ENCODE measurements at places on chromosomes 2 and 18.
A peak's percentile ranks its signal among the peaks of the same experiment; 100 is the strongest.

GRCh38 chr18:31723639-31723989, 37.1 kb downstream of the SLC25A52 start:
- no peaks in the 10 kb centered on the region for H3K36me3 ChIP-seq
- H3K27ac ChIP-seq: peak overlapping the region; percentile 29
- H3K4me3 ChIP-seq: no peak overlapping the region
- no peaks in the 10 kb centered on the region for H3K27me3 ChIP-seq

DNA sequence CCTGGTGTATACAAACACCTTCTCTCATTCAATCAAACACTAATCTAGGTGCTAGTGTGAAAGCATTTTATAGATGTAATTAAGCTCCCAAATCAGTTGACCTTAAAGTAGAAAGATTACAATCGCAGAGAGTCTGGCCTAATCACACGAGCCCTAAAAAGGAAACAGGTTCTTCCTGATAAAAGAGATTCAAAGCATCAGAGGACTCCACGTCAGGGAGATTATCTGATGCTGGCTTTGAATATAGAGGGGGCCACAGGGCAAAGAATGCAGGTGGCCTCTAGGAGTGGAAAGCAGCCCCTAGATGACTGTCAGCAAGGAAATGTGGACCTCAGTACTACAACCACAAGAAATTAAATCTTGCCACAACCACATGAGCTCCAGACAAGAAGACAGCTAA, 28.2 kb upstream of the ZC3H15 start:
- H3K27ac ChIP-seq: no peak overlapping the region
- no peaks in the 10 kb centered on the region for H3K27me3 ChIP-seq
- H3K4me3 ChIP-seq: no peak overlapping the region
- no peak for DNase-seq
- no peaks in the 10 kb centered on the region for H3K4me1 ChIP-seq

- H3K4me3 ChIP-seq: no peak overlapping the region
- H3K36me3 ChIP-seq: no peaks in the 10 kb centered on the region
- peaks cover 43% of the 10 kb centered on the region for H3K4me1 ChIP-seq
- peaks cover 35% of the 10 kb centered on the region for H3K27me3 ChIP-seq
Observed at GRCh38 chr2:128630974-128631697, 312.5 kb upstream of the HS6ST1 start.

DNA sequence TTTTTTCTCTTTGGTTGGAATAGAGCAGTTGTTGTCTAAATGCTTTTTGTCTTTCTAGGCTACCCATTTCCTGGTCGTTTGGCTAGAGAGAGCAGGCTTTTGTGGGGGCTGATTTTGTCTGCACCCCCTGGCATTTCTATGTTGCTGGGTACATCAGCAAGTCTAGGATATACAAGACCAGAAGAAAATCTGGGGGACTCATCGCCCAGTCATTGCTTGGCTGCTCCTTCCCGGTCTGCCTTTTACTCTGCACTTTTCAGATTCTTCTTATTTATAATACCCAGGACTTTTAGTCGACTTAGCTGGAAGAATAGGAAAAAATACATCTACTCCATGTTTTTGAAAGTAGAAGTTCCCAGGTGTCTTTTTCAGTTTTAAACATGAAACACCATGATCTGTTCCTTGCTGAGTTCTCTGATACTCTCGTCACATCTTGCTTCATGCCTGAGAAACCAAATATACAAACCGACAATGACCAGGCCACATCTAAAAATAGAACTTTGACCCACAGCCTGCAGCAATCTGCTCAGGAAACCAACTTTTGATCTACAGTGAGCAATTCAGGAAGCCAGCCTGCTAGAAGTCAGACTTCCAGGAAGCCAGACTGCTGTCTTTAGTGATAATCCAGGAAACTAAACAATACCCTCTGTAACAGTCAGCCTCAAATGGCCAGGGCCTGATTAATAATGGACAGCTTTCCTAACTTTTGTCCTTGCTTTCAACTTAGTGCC, 163.8 kb upstream of the MEX3C start:
- H3K4me1 ChIP-seq: peaks cover 11% of the 10 kb centered on the region
- no peak overlapping the region for H3K4me3 ChIP-seq
- peak overlapping the region; percentile 64 for H3K27ac ChIP-seq
- peaks cover 8% of the 10 kb centered on the region for H3K27me3 ChIP-seq

DNA sequence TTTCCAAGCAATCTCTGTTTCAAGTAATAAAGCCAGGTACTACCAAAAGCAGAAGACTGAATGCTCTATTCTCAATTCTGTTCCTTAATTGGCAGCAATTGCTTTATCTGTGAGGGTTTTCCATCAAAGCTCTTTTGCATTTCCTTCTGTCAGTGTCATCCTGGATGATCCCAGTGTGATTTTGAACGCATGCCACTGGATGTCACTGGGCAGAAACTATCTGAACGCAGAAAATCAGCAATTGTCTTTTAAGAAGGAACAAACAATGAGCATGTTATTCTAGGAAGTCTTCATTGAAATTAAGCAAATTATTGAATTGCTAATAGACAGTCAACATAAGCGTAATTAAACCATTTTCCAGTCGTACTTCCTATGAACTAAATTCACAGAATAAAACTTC, 259.0 kb upstream of the REG3G start:
- H3K36me3 ChIP-seq: peaks cover 22% of the 10 kb centered on the region
- peaks cover 2% of the 10 kb centered on the region for H3K27me3 ChIP-seq
- H3K4me1 ChIP-seq: peaks cover 16% of the 10 kb centered on the region
- H3K4me3 ChIP-seq: no peak overlapping the region

DNA sequence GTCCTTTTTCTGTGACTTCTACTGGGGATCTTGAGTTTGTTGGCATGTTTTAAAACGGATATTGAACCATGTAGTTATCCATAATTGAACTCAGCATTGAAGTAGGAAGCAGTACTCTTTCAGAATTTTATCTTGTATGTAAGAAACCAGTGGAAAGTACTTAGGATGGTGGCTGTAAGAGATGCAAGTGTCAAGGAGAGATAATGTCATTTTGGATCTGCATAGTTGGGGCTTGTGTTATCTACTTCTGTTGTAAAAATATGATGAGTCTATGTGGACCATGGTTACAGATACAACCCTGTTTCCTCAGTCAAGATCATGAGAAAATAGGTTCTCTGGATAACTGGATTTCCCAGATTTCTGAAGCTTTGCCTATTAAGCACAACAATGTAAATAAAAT, 113.7 kb downstream of the NAB1 start:
- peaks cover 3% of the 10 kb centered on the region for H3K27me3 ChIP-seq
- no peaks in the 10 kb centered on the region for H3K36me3 ChIP-seq
- peaks cover 10% of the 10 kb centered on the region for H3K4me1 ChIP-seq
- no peak overlapping the region for H3K27ac ChIP-seq

GRCh38 chr2:220057391-220057790, 430.0 kb downstream of the SLC4A3 start:
- H3K27me3 ChIP-seq: peaks cover 3% of the 10 kb centered on the region
- no peak for DNase-seq
- no peak overlapping the region for H3K27ac ChIP-seq
- no peak overlapping the region for H3K4me3 ChIP-seq

DNA sequence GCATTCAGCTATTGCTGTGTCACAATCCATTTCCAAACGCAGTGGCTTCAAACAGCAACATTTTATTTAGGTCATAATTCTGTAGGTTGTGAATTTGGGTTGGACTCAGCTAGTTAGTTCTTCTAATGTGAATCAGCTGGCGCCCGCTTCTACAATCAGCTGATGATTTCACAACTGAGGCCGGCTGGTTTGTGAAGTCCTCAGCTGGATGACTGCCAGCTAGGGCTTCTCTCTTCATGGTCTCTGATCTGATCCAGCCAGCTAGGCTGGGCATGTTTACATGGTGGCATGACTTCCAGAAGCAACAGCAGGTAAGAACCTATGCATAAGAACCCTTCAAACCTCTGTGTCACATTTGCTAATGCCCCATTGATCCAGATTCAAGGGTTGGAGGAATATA, 172.0 kb downstream of the SLC4A10 start:
- H3K4me1 ChIP-seq: no peaks in the 10 kb centered on the region
- no peak overlapping the region for H3K4me3 ChIP-seq
- no peak for DNase-seq
- no peaks in the 10 kb centered on the region for H3K27me3 ChIP-seq

DNA sequence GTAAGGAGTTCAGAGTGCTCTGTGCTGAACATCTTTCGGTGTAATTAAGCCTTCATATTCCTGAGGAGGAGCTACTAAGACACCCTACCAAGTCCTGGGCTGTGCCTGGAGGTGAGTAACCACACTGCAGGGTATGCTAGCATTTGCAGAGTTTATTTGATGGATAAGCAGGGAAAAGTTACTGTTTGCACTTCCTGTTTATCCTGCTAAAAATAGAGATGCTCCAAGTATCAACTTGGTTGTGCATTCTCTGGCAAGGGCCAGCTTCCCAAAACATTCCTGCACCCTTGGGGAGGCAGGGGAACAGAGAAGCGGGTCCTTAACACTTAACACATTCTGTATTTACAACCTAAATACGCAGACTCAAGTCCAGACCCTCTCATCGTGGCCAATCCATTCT, 49.8 kb downstream of the PARD6G start:
- H3K27me3 ChIP-seq: no peaks in the 10 kb centered on the region
- peaks cover 11% of the 10 kb centered on the region for H3K36me3 ChIP-seq

GRCh38 chr2:138298120-138298814, 203.3 kb upstream of the SPOPL start:
- DNase-seq: no peak
- no peak overlapping the region for H3K4me3 ChIP-seq
- H3K36me3 ChIP-seq: no peaks in the 10 kb centered on the region
- H3K27me3 ChIP-seq: no peaks in the 10 kb centered on the region

DNA sequence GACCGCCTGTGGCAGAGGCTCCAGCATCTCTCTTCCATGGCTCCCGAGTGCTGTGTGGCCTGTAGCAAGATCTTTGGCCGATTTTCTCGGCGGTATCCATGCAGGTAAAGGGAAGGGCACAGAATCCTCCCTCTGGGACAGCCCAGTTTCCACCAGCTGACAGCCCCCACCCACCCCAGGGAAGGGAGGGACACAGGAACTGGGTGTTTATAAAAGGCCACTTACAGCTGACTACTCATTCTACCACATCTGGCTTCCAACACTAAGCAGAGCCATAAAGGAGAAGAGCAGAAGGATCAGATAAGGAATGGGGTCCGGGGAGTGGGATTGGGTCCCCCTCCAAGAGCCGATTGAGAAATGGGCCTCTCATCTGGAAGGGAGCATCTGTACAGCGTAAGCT, 20.2 kb downstream of the RUFY4 start:
- H3K4me3 ChIP-seq: no peak overlapping the region
- no peak overlapping the region for H3K27ac ChIP-seq
- H3K27me3 ChIP-seq: peaks cover 48% of the 10 kb centered on the region
- H3K4me1 ChIP-seq: no peaks in the 10 kb centered on the region
- H3K36me3 ChIP-seq: no peaks in the 10 kb centered on the region

DNA sequence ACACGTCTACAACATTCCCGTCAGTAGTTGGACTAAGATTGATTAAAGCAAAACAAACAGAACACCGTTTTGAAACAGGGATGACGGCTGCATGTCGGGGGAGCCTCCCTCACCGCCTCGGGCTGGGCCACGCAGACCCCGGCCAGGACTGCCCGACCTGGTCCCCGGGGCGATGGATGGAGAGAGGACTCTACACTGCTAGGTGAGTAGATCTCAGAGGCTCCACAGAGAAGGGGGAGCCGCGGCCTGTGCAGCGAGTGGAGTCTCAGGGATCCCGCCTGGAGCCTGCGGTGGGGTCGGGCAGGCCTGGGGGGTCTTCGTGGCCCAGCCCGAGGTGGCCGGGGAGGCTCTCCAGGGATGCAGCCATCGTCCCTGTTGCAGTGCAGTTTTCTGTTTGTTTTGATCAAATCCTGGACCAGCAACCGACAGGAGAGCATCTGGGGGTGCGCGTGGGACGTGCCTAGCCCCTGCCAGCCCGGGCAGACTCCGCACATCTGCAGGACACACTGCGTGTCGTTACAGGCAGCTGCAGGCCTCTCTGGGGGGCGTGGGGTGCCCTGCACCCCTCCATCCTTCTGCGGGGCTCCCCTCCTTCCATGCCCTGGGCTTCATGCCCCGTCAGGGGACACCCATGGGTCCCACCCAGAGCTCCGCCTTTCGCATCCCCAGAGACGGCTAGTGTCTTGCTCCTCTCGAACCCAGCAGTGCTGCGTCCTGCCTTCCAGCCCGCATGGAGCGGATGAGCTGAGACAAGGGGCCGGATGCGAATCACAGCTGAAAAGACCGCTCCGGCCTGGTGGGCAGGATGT, 143.6 kb downstream of the RTP5 start:
- H3K27me3 ChIP-seq: peaks cover 13% of the 10 kb centered on the region
- peak overlapping the region; percentile 86 for H3K27ac ChIP-seq
- H3K4me1 ChIP-seq: no peaks in the 10 kb centered on the region
- no peak for DNase-seq
- H3K4me3 ChIP-seq: no peak overlapping the region
- H3K36me3 ChIP-seq: no peaks in the 10 kb centered on the region

- H3K27me3 ChIP-seq: peaks cover 3% of the 10 kb centered on the region
- peak; percentile 54 for DNase-seq
- no peak overlapping the region for H3K4me3 ChIP-seq
- no peak overlapping the region for H3K27ac ChIP-seq
- H3K36me3 ChIP-seq: peaks cover 5% of the 10 kb centered on the region
Observed at GRCh38 chr2:234500394-234501006, 3.6 kb upstream of the ARL4C start.

GRCh38 chr18:27030421-27030820, 154.7 kb downstream of the CHST9 start:
- peaks cover 10% of the 10 kb centered on the region for H3K27me3 ChIP-seq
- no peak overlapping the region for H3K27ac ChIP-seq
- no peak overlapping the region for H3K4me3 ChIP-seq
- H3K4me1 ChIP-seq: no peaks in the 10 kb centered on the region

DNA sequence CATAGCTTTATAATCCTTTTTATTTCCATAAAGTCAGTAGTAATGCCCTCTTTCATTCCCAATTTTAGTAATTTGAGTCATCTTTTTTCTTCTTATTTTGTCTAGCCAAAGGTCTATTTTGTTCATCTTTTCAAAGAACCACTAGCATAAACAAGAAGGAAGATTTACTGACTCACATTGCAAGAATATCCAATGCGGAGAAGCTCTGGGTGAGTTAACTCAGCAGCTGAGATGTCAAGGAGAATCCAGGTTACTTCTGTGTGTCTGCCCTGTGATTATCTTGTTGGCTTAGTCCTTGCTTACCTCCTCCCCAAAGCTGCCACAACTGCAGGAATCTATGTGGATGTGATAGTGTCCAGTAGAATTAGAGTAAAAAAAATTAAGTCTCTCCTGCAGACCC, 311.4 kb upstream of the NCKAP5 start:
- no peak overlapping the region for H3K4me3 ChIP-seq
- no peak for DNase-seq
- H3K4me1 ChIP-seq: no peaks in the 10 kb centered on the region
- peaks cover 3% of the 10 kb centered on the region for H3K36me3 ChIP-seq
- no peak overlapping the region for H3K27ac ChIP-seq

DNA sequence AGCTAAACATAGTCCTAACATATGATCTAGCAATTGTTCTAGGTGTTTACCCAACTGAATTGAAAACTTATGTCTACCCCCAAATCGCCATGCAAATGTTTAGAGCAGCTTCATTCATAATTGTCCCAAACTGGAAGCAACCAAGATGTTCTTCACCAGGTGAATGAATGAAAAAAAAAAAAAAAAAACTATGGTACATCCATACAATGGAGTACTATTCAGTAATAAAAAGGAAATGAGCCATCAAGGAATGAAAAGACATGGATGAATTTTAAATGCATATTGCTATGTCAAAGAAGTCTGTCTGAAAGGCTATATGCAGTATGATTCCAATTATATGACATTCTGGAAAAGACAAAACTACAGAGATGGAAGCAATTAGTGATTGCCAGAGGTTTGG, 98.6 kb upstream of the ITPRID2 start:
- H3K36me3 ChIP-seq: peaks cover 18% of the 10 kb centered on the region
- no peak overlapping the region for H3K27ac ChIP-seq
- H3K4me1 ChIP-seq: peaks cover 24% of the 10 kb centered on the region
- H3K4me3 ChIP-seq: no peak overlapping the region
- no peaks in the 10 kb centered on the region for H3K27me3 ChIP-seq
